ENCODE measurements at places on chromosomes 6 and 20.

- no peak for DNase-seq
Measured at GRCh38 chr6:39322306-39322850, at the start of gene KCNK16. TSS of gene KCNK16 (minus strand) at chr6:39322702. CDS start at chr6:39322540, 162 bp downstream.

DNA sequence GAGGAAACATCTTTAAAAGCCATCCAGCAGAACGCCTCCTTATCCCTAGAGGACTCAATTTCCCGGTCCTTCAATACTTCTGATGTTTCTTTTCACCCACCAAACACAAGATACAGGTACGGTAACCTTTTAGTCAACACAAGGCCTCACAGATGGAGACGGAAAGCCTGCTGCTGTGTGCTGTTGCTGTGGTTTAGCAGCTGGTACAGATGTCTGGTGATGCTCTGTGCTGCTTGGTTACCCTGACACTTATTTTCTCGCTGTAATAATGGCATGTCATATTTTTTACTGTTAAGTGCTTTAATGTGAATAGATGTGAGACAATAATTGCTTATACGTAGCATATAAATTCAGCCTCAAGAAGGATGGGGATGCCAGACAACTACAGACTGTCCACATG, 25.3 kb downstream of the GMDS start:
- no peak for DNase-seq

DNA sequence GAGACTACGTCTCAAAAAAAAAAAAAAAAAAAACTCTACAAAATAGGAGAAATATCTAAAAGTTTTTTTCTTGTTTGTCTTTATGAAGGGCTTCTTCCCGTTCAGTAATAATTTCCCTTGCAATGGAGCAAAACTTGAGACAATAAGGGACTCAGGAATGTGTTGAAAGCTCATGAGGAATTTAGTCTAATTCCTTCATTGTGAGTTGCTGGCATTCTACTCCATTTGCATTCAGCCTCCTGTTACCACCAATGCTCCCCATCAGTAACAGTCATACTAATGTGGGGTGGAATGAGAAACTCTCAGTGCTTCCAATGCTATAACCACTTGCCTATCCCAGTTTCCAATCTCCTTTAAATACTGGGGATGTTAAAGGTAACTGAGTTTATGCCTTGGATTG, 576.7 kb upstream of the AGPAT4 start:
- DNase-seq = no peak

- DNase-seq = no peak
Measured at GRCh38 chr6:16836144-16836981, 75.1 kb upstream of the ATXN1 start.

DNA sequence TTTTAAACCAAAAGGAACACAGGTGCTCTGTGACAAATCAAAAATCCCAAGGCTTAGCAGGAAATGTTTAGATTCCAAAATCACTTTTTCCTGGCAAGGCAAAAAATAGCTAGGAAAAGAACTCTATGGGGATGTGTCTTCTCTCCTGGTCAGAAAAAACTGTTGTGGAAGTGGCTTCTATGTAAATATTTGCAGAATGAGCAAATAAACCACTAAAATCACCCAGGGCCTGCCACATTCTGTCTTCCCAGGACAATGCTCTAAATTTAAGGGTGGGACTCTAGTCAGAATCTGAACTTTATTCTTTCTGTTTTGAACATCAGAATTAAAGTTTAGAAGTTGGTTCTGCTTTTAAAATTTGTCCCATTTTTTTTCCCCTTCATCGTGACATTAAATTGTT, 29.3 kb downstream of the GCM1 start:
- DNase-seq = no peak

DNA sequence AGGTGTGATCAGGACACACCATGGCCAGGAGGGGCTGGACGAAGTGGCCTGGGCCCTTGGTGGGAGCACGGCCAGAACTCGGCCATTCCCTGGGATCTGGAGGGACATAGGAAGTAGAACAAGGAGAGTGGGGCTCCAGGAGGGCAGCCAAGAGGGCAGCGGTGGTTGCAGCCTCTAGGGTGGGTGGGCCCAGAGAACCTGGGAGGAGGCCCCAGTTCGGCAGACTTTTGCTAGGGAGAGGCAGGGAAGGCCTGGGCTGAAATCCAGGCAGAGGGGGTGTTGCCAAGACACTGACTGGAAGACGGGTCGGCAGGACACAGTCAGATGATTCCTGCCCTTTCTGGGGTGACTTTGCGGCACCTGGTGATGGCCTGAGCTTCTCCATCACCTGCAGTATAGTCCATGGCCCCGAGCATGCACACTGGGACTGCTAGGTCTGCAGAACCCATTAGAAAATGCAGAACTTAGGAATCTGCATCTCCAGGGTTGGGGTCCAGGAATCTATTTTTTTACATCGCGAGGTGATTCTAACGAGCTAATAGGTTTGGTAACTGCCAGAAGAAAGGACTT, 224.8 kb downstream of the SYNDIG1 start:
- DNase-seq = no peak

- no peak for DNase-seq
Measured at GRCh38 chr6:158118886-158119285, 49.2 kb downstream of the SERAC1 start.

GRCh38 chr6:22598339-22598738, 29.0 kb downstream of the HDGFL1 start:
- DNase-seq = no peak

DNA sequence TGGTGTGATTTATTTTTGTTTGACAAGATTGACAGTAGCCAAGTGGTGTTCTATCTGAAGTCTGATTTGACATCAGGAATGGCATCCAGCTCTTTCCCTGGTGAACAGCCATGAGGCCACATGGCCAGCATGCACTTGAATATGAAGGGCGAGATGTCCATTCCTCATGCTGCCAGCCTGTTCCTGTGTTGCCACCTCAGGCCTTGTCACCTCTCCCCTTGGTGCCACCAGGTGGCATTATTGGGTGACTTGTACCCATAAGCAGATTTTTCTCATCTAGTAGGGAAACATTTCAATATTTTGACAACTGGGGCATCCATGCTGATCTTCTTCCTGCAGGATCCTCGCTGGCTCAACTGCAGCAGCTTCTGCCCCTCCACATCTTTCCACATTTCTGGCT, 199.1 kb downstream of the ERMARD start:
- no peak for DNase-seq

DNA sequence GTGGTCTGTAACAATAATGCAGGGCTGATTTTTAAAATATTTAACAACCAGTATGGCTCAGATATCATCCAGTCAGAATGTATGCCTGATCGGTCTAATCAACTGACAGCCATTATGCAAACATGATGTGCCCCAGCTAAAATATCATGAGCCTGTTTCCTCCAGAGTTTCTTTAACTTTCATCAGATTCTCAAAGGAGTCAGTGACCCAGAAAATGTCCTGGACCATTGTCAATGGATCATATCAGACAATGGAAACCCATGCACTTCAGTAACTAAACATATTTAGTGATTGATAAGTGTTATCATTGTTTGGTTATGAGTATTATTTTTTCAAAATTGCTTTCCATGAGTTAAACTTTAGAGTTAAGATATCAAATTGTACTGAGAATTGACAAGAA, 173.5 kb downstream of the LMBRD1 start:
- no peak for DNase-seq

GRCh38 chr6:47484616-47485015, 7.0 kb downstream of the CD2AP start:
- peak; percentile 93 for DNase-seq

- no peak for DNase-seq
Measured at GRCh38 chr20:19823971-19824370, 65.9 kb downstream of the RIN2 start.

DNA sequence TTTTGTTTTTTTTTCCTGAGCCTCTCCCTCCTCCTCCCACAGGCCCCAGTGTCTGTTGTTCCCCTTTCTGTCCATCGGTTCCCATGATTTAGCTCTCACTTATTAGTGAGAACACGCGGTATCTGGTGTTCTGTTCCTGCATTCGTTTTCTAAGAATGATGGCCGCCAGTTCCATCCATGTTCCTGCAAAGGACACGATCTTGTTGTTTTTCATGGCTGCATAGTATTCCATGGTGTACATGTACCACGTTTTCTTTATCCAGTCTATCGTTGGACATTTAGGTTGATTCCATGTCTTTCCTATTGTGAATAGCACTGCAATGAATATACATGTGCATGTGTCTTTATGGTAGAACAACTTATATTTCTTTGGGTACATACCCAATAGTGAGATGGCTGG, 105.6 kb upstream of the NUP153 start:
- no peak for DNase-seq

DNA sequence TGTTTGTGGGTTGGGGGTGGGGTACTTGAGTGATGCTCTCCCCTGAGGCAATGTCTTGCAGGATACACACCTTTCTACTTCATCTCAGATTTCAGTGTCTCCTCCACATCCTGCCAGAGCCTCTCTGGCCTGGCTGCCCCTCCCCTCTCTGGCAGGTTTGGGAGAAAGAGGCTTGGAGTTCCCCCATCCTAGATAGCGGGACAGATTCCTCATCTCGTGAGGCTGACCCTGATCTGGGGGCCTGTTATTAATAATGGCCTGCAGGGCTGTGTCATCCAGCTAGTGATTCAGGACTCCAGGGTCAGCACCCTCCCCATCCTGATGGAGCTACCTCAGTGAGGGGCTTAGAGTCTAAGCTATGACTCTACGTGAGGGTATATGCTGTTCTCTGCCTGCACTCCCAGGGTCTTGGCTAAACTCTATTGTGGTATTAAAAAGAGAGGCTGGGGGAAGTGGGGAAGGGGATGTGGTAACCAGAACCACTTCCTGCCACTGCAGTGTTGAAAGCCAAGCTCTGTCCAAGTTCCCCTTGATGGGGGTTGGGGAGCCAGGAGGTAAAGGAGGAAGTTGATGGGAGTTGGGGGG, 3.7 kb upstream of the MMP9 start:
- no peak for DNase-seq

- no peak for DNase-seq
Measured at GRCh38 chr20:44488551-44488950, 12.9 kb downstream of the TTPAL start.

DNA sequence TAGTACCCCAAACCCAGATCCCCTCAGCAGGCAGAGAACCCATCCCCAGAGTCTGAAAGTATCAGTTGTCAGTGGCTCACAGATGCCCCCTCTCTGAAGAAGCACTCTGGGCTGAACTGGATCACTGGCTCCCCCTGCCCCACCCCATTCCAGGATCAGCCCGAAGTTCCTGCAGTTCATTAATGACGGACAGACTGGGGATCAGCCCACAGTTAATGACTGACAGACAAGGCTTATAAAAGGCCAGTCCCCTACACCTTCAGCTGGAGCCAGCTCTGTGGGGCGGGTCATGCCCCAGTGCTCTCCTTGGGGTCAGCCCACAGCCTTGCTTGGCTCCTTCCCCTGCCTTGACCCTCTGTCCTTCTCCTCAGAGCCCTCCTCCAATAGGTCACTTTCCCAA, 21.7 kb downstream of the KIAA1755 start:
- no peak for DNase-seq

DNA sequence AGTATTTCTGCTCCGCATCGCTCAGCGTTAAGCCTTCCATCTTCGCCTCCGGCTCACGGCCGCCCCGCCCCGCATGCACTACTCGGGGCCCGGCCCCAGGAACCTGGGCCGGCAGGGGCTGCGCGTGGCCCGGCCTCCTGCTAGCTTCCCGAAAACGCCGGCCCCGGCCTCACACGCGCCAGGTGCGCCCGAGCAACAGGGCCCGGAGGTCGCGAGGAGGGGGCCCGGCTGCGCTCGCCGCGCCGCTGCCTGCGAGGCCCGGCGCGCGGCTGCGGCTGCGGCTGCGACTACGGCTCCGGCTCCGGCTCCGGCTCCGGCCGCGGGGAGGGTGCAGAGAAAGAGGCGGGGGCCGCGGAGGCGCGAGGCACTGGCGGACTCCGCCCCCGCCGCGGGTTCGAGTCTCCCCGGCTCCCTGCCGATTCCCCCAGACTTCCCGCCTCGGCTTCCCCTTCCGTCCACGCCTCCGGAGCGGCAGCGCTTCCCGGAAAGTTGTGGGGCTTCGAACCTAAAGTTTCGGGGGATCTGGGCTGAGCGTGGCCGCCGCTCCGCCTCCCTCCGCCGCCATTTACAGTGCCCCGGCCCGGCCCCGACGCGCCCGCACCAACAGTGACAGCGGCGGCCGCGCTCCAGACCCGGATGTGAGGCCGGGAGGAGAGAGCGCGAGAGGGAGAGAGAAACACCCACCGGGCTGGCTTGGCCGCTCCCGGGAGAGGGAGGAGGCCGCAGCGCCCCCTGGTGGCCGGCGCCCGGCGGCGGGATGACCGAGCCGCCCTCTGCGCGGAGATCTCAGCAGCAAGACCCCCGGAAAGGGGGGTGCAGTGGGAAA, at the start of gene REPS1:
TSS of gene REPS1 (minus strand) at position 611 of the 826 bp plus-strand sequence. CDS start at position 40, 571 bp downstream.
- peak; percentile 72 for DNase-seq

GRCh38 chr20:45998761-45999160, 9.9 kb upstream of the MMP9 start:
- no peak for DNase-seq

DNA sequence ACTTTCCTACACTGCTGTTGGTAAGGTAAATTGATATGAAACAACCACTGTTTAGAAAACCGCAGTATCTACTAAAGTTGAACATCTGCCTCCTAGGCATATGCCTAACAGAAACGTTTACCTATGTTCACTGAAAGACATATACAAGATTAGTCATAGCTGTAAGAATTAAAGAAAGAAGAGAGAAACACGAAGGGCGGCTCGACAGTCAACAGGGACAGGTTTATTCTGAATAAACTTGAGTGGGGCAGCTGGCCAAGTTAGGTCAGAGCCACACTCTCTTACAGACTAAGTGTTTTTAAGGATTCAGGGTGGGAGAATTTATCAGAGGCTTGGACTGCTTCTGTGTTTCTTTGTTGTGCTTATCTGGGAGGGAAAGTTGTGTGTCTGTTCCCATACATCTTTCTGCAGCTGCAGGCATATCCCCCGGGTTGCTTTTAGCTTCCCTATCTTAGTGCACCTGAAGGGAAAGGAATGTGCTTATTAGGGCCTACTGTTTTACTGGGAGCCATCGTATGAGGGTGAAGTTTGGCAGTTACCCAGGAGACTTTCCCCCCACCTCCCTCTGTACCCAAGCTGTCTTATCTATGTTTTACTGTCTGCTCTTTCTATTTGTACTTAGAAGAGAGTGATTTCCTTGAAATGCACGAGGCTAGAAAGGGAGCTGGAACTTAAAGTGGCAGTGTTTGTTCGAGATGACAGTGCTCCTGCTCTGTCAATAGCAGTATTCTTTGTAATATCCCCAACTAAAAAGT, 20.4 kb downstream of the PROCR start:
- DNase-seq = no peak

DNA sequence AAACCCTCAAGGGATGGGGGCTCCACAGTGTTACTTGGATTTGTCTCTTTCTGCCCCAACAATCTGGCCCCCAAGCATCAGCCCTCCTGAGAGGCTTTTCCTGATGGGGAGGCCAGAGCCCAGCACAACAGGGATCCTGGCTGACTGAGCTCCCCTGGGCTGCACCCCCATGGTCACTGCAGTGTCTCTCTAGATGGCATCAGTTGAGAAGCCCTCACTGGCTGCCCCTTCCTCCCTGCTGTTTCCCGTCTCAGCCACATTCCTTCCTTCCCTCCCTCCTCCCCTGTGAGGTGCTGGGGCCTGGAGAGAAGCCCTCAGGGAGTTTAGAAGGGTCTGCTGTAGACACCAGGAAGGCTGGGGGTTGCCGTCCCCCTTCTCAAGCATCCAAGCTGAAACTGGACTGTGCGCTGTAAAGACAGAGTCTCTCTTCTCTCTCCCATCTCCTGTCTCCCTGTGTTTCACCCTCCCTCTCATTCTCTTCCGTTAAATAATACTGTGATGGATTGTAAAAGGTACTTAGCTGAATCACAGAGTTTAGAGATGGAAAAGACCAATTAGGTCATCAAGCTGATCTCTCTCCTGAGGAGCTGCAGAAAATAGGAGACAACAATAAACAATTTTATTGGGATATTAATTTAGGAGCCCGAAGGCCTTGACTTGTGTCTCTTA, 29.7 kb downstream of the SAYSD1 start:
- DNase-seq = no peak

- no peak for DNase-seq
Measured at GRCh38 chr6:133811557-133811956, 77.4 kb upstream of the TCF21 start.

GRCh38 chr6:109121411-109121810, 26.1 kb downstream of the CEP57L1 start:
- DNase-seq = no peak
